ENCODE measurements at places on chromosomes 2 and 18.

DNA sequence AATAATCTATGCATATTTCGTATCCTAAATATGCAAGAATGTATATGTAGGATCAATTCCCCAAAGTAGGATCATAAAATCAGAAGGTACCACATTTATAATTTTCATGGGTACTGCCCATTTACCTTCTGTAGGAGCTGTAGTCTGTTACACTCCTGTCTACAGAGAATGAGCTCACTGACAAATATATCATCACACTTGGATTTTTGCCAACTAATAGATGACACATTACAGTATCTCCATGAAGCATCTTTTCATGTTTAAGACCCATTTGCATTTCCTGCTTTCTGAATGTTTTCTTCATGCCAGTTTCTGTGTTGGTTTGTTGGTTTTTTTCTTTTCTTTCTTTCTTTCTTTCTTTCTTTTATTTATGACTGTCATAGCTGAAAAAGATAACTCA is 70.9 kb upstream of the EML6 start:
- DNase-seq, result peak; percentile 4

GRCh38 chr2:120858361-120859106 is 122.9 kb downstream of the GLI2 start:
- peak; percentile 70 for DNase-seq

DNA sequence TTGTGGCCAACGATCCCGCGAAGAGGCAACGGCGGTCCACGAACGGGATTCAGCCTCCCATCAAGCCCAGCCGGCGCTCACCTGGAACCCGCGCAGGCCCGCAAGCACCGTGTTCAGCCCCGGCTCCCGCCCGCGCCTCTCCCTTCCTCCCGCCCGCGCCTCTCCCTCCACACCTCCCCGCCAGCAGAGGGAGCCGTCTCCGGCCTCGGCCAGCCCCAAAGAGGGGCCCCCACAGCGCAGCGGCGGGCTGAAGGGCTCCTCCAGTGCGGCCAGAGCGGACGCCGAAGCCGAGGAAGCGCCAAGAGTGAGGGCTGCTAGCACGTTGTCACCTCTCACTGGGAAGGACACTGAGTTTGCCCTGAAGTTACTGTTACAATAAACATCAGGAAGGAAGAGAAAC is 55.3 kb upstream of the LAPTM4A start:
- DNase-seq, result no peak

DNA sequence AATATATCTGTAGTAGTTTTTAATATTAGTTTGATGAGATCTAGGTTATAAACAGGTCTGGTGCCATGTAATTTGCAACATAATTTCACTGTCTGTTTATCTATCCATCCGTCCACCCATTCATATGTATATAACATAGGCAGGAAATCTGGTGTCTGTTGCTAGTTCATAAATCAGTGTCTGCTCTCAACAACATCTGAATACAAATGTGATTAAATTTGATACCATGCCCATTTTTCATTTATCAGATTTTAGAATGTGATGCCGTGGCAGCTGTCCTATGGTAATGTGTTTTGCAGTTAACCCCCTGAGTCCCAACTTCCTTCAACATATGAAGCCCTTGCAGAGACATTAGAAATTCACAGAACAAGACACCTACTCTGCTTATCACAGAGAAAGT is 228.4 kb downstream of the CMPK2 start:
- peak; percentile 37 for DNase-seq

DNA sequence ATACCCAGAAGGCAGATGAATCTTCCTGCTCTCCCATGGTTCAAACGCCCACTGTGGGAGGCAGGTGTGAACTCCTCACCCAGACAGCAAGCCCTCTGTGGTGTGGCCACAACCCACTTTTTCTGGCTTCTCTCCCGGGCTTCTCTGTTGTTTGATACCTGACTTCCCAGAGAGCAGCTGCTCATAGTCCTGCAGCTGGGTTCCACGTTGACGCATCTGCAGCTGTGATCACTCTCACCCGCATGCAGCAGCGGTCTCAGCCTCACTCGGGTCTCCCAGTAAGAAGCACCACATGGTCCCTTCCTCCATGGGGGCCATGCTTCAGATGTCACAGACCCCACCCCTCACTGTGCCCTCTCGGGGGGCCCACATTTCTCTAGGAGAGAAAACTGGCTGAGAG is 3.5 kb downstream of the ASPRV1 start:
- DNase-seq, result no peak

Measured in NCI-H446 (cell line).